Inflammatory macrophage treated with lipopolysaccharide for 1 hour (primary cell): ENCODE measurements at places on chromosomes 4 and X.

DNA sequence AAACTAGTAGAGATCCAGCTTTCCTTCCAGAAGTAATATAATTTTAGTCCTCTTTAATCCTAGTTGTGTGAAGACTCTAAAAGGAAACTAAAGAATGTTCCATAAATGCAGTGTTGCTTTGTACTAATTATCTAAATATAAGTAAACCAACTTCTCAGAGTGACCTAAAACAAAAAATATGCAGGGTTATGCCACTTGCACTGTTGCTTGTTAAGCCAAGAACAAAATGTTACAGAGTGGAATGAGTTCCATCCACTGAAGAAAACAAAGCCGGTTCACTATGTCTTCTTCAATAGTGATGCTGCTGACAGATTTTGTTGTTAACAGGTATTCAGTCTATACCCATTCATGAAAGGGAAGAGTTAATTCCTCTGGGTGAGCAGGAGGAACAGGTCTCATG is 252.0 kb upstream of the DIAPH2 start:
- no peak for DNase-seq

GRCh38 chr4:138982754-138983153 is 32.8 kb upstream of the NOCT start:
- DNase-seq, result no peak

DNA sequence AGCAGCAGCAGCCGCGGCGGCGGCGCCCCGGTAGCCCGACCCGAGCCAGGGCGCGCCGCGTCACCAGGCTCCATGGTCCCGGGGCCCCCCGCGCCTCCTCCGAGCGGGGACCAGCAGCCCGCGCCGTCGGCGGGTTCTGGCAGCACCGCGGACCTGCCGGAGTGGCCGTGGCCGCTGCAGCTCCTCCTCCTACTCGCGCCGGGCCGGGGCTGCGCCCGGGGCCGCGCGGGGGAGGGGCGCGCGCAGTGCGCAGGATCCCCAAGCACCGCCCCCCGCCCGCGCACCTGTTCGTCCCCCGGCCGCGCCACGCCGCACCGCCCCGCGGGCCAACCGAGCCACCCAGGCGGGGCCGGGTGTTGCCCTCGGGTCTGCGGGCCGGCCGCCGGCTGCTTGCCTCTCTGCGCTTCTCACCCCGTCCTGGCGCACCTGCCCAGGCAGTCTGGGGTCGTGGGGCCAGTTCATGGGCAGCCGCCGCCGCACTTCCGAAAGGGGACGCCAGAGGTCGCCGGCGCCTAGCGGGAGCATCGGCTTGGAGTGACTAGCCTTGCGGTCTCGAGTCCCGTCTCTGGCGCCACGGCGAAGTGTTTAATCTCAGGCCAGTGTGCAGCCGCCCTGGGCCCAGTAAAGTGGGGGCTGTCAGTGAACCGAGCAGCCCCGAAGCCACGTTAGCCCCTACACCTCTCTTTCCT is at the start of gene SLC9A7:
Gene SLC9A7 (minus strand): TSS at position 163 of the 689 bp plus-strand sequence. CDS start 89 bp downstream, at position 74.
- peak; percentile 78 for DNase-seq

DNA sequence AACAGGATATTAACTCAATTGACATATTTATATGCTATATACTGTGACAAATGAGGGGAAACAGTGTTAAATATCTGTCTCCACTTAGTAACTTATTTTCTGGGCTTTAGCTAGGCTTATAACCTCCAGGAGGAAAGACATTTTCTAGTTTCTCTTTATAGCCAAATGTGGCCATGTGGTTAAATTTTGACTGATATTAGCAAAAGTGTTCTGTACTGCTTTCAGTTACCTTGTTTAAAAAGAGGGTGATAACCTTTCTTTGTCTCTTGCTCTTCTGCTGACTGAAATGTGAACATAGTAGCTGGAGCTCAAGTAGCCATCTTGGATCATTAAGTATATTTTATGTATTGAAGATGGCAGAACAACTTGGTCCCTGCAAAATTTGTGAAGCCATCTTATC is 253.7 kb downstream of the PDHA2 start:
- no peak for DNase-seq

DNA sequence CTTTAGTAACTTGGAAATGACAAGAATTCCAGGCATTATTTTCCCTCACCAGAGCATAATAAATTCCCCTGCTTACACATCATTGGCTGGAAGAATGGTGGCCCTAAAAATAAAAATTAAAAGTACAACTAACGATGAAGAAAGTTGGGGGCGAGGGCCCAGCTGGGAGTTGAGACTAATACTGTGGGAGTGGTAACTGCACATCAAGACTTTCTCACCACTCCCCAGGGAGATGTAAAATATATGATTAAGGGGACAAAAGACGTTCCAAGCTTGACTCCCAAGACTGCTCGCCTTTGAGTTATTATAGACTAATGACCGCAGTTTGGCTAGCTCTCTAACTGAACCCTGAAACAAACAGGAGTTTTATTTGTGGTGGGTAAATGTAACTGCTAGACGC is 30.0 kb downstream of the SMIM31 start:
- DNase-seq, result no peak
